ENCODE measurements at places on chromosomes 6 and 20.
A peak's percentile ranks its signal among the peaks of the same experiment; 100 is the strongest.

DNA sequence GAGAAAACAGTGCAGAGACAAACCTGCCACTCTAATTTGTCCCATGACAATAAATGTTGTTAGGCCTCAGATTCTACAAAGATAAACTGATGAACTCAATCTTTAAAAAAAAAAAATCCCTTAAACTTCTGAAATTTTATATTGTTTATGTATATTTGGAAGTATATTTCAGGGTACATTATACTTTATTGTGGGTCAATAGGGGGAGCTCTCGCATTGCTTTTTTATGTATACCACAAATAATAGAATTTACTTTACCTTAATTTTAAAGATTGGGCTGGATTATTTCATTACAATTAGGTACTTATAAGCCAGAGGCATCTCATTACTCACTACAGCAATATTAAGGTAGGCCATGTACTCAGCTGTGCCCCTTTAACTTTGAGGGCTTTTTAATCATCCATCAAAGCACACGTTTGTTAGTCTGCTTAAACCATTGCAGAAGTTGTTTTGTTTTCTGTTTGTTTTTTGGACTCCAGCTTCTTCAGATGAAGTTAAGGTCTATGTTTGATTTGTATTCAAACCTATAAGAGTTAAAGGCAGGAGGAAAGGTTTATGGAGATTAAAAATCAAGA, 56.3 kb upstream of the EYA4 start:
- peak; percentile 53 for DNase-seq

GRCh38 chr6:119241111-119241465, 108.5 kb downstream of the MAN1A1 start:
- peak; percentile 59 for DNase-seq

GRCh38 chr20:44384423-44385027, 29.0 kb downstream of the HNF4A start:
- peak; percentile 38 for DNase-seq

DNA sequence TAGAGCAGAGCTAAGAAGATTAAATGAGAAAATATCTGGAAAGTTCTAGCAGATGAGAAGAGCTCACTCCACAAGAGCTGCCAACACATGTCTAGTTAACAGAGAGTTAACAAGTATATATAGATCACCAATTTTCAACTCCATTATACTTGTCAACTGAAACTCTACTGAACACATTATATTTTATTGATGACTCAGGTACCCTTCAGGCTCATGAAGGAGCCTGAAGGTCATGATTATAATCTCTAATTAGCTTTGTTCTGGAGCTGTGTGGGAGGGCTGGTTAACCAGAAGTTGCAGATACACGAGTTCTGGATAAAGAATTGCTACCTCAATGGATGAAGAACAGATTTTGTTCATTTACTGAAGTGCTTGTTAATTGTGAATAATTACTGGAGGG, 42.1 kb upstream of the PTPRT start:
- DNase-seq = no peak

DNA sequence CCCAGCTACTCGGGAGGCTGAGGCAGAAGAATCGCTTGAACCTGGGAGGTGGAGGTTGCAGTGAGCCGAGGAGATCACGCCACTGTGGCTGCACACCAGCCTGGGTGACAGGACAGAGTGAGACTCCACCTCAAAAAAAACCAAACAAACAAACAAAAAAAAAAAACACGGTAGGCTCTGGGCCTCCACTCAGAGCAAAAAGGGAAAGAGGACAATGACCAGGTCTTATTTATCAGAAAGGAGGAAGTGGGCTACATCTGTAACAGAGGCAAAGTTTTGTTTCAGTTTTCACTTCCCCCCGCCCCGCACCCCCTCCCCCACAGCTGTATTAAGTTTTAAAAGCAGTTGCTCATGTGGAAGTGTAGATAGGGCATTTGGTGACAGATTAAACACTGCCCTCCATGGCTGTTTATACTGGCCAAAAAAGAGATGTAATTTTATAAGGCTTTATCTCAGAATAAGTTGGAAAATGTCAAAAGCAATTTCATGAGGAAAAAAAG, 114.6 kb downstream of the RCAN2 start:
- no peak for DNase-seq

DNA sequence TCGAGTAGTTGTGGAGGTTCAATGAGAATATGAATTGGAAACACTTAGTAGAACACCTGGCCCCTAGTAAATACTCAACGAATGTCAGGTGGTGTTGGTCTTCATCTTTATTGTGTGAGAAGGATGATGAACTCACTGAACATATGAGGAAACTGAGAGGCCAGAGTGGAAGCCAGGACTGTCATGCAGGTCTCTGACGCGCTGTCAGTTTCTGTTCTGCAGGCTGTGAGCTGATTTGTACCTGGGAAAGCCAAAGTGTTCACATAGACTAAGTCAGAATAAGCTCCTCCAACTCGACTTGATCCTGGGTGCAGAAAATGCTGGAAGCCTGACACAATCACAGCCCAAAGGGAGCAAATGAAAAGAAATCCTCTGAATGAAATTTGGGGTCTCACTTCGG, 222.2 kb downstream of the LY86 start:
- no peak for DNase-seq

- DNase-seq = no peak
Observed at GRCh38 chr6:124546601-124547000, 415.6 kb upstream of the RNF217 start.

DNA sequence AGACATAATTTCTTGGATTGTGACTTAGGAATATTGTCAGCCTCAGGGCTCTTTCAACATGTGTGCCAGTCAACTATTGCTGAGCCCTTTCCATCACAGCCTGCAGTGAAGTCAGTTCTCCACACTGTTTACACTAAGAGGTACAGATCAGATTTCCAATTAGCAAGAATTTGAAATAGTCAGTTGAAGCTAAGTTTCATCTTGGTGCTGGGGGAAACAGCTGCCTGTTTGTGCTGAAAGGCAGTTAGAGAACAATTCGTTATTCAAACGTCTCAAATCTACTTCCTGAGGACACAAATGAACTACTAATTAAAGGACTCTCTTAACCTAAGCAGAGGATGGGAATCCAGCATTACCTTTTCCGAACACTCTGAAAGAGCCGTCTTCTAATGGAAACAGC, 25.9 kb downstream of the ADGRF1 start:
- DNase-seq = no peak

- no peak for DNase-seq
Observed at GRCh38 chr6:117915846-117916245, 8.8 kb downstream of the SLC35F1 start.

GRCh38 chr6:37251211-37251780, 6.3 kb upstream of the TBC1D22B start:
- DNase-seq = peak; percentile 66

GRCh38 chr20:23826541-23827021, at the start of gene CST2:
TSS of gene CST2 (minus strand) at chr20:23826729. CDS start at chr20:23826660, 69 bp downstream.
- DNase-seq = no peak

- DNase-seq = peak; percentile 90
Observed at GRCh38 chr6:10999994-11000393, 44.1 kb downstream of the ELOVL2 start.

GRCh38 chr6:131780600-131780999, 27.2 kb upstream of the ENPP1 start:
- DNase-seq = no peak

DNA sequence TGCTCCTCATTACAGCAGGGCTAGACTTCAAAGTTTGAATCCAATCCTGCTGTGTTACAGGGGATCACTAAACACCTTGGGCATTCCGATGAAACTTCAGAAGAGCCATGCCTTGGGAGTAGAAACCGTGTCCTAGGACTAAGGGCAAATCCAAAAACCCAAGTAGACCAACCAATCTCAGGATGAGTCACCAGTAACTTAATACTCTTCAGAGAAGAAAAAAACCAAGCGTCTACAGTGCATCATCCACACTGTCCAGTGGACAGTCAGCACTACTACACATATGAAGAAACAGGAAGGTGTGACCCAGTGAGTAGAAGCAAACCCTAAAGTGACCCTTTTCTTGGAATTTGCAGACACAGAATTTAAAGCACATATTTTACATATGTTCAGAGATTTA, 39.5 kb upstream of the VAPB start:
- peak; percentile 88 for DNase-seq

GRCh38 chr6:90049295-90049694, 155.0 kb downstream of the GJA10 start:
- DNase-seq = no peak

DNA sequence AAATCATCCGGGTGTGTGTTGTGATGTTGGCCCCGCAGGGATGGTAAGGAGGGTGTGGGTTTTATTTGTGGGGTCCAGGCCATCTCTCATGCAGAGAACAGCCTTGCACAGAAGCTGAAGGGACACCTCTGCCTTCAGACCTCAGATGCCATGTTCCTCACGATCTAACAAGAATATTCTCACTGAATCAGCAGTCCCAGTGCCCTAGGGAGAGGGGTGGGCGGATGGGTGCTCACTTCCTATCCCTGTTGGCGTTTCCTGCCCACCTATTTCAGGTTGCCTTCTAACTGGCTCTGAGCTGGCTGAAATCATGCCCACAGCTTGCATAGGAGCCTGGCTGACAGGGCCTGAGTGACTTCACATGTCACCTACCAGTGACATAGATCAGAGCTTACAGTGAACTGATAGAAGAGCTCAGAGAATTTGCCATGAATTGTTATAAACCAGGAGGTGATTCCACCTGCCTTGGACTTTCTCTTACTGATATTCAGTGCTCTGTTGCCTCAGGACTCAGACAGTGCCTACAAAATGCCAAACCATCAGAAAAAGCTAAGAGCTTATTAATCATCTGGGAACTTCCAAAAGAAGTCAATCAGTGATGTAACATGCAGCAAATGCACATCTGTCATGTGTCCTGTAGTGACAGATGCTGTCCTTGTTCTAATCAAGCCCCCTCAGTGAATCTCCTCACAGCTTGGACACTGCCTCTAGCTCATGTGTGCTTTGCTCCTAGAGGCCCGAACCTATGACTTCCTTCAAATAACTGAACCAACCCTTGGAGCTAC, 285.8 kb upstream of the PRND start:
- DNase-seq = no peak

DNA sequence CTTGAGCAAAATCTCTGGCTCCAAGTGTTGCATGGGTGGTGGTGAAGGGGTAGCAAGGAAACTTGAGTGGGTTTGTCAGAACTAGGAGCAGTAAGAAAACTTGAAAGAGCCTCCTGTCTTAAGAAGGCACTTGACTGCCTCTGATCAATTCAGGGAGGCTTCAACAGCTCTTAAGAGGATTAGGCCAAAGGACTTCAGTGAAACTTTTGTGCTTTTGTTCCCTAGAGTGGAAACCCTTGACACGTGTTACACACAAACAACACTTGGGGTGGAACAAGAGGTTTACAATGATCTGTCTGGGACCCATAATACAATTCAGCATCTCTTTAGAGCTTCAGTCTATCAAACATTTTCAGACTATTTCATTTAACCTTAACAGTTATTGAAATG, 80.1 kb upstream of the ARMC2 start:
- no peak for DNase-seq

- DNase-seq = no peak
Observed at GRCh38 chr6:78300885-78301284, 566.5 kb upstream of the IRAK1BP1 start.

DNA sequence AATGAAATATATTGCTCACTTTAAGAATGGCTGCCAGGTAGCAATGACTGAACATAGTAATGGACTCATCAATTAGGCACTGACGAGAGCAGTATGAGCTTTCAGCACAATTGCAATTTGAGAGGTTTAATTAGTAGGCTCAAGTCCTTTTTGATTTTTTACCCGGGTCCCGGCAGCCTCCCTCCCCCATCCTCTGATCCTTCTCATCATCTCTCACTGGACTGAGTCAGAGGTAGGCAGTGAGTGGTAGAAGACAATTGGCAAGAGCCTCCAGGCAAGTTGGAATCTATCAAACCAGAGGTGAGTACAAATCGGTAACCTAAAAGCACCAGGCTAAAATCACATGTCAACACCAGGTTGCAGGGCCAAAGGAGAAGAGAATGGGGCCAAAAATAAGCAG, 107.9 kb downstream of the DCDC2 start:
- DNase-seq = no peak

DNA sequence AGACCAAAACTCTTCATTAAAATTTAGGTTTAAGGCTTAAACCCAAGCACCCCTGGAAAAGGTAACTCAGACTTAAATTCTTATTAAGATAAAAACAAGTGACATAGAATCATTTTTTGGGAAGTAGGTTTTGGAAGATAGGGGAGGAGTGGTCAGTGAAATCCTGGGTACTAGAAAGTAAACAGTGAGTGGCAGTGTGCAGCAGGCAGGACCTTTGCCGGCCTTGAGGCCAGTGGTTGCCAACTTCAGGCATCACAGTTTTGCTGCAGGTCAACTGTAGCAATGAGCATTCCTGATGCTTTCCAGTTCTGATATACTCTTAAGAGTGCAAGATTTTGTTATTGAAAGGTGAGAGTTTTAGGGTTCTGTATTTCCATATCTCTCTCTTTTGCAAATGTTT, 69.3 kb upstream of the SUPT3H start:
- DNase-seq = no peak

GRCh38 chr6:29753309-29753644, 30.0 kb downstream of the HLA-F start:
- DNase-seq = no peak

DNA sequence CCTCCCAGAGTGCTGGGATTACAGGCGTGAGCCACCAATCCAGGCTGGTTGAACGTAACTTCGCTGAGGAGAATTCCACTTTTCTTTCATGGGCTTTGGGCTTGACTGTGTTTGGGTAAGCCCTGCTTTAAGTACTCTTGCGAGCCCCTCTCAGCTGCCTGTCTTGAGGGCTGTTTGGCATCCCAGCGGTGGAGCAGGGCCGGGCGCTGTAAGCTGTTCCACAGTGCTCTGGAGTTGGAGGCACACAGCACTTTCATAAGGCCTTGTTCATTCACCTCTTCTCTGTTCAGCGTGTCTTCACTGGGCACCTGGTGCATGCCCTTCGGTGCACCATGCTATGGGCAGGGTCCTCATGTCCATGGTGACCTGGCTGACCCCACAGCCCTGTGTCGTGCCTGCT, 21.6 kb downstream of the PNLDC1 start:
- DNase-seq = no peak

GRCh38 chr6:56616967-56617366, 25.7 kb downstream of the DST start:
- no peak for DNase-seq

DNA sequence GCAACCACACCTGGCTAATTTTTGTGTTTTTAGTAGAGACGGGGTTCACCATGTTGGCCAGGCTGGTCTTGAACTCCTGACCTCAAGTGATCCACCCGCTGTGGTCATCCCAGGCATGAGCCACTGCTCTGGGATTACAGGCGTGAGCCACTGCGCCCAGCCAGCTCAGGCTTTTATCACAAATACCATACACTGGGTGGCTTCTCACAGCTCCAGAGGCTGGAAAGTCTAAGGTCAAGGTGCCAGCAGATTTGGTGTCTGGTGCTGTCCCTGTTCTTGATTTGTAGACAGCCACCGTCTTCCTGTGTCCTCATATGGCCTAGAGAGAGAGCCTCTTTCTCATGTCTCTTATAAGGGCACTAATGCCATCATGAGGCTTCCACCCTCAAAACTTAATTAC, 25.9 kb downstream of the SHLD1 start:
- DNase-seq = no peak

Measured in IMR-90 (cell line).